ENCODE measurements at places on chromosomes 6 and 20.

DNA sequence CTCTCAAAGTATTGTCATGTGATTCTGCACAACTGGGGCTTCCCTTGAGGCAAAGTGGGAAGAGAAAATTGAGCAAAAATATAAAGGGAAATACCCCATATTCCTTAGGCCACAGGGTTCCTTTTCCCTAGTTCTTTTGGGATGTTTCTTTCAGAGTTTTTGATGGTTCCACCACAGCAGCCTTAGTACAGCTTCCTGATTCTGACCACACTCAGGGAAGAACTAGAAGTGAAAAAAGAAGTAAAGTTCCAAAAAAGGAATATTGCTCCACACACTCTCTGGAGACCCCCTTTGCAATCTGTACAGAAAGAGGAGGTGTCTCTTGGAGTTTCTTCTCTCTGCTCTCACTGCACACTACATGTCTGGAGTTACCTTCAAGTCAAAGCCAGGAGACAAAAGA lies 27.9 kb upstream of the HLA-DQA2 start:
- DNase-seq, result no peak

DNA sequence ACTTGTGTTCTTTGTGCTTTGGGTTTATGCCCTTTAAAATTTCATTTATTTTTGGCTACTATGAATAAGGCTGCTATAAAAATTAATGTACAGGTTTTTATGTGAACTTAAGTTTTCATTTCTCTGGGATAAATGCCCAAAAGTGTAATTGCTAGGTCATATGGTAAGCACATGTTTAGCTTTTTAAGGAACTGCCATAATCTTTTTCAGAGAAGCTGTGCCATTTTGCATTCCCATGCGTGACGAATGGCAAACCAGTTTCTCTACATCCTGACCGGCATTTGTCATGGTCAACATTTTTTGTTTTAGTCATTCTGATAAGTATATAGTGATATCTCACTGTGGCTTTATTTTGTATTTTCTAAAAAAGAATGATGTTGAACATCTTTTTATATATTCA lies 236.0 kb upstream of the SGK1 start:
- no peak for DNase-seq

DNA sequence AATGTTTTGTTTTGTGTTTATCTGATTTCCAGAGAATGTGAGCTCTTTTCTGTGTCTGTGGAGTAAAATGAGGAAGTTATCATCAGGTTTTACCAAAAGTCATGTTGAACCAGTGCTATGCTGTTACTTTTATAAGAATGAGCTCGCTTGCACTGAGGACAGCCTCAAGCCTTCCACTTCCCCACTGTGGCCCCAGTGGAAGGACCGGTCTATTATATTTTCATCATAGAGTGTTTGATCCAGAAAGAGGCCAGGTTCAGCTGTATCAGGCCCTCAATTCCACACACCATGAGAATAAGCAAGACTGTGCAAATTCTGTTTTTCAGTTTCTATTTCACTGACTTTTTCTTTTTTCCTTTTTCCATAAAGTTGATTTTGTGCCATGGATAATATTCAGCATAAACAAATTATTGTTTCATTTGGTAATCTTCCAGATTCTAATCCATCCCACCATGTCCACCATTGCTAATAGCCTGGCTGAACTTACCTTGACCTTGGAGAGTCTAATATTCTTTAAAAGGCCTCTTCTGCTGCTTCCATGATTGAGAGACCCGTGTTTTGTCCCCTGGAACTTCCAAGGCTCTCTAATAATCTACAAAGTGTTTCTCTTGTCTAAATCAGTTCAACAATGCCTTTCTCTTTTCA lies 286.2 kb downstream of the THBS2 start:
- DNase-seq, result no peak

DNA sequence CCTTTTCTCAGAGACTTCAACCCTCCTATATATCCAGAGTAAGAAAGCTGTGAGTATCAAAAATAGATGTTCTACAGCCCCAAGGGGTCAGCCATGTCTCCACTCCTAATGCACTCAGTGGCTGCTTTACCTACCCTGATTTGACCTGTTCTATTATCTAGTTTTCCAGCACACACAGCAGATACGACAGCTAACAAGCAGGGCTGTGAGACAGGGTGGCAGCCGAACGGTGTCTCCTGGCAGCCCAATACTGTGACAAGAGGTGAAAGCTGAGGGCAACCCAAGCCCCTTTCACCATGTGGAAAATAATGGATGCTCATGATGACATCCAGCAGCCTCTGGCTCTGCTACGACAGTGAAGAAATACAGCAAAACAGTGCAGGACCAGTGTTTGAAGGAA lies 67.9 kb downstream of the KIF13A start:
- no peak for DNase-seq

GRCh38 chr20:51562332-51563173 lies 20.0 kb upstream of the NFATC2 start:
- DNase-seq, result peak; percentile 10

DNA sequence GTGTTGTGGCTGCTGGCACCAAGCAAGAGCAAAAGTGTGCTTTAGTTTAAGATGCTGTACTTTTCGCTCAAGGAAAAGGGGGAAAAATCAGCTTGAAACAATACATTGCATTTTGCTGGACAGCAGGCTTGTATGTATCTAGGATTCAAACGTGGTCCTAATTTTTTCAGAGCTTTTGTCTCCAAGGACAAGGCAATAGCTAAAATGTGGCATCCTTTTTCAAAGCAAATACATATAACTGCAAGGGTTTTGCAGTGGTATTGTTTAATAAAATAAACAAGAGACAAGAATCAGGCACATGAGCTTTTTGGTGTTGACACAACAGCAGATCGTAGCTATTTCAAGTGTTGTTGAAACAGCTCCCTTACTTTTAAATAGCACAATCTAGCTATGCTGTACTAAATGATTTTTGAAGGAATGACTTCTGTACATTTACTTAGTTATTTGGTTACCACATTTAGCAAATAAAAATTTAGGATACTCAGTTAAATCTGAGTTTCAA lies 137.0 kb upstream of the HEY2 start:
- no peak for DNase-seq

DNA sequence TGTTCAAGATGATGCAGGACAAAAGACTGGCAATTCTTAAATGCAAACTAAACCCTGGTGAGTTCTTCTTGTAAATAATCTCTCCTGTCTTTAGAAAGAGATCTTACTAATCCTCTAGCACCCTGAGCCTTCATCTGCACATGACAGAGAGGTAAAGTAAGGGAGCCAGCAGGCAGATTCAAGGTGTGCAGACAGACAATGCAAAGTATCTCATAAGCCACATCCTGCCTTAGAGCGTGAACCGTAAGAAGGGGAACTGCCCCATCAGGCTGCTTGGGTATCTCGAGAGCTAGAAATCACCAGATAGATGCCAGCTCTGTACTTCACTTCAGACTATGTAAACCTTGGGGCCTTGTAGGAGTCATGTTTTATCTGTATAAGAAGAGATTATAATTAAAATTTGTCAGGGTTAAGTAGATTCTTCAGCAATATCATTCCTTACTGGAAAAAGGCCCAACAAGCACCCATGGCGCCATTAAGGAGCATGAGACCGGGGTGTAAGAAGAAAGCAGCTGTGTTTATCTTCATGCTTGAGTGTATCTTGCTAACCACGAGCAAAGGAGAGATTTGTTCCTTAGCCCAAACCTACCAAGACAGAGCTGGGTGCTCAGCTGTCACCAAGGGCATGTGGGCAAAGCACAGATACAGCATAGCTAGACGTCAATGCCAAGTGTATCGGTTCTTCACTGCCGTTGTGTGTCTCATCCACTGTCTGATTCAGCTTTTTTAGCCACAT lies 24.4 kb downstream of the CNR1 start:
- no peak for DNase-seq

- DNase-seq, result no peak
Measured at GRCh38 chr20:531608-532007, 12.0 kb downstream of the CSNK2A1 start.

DNA sequence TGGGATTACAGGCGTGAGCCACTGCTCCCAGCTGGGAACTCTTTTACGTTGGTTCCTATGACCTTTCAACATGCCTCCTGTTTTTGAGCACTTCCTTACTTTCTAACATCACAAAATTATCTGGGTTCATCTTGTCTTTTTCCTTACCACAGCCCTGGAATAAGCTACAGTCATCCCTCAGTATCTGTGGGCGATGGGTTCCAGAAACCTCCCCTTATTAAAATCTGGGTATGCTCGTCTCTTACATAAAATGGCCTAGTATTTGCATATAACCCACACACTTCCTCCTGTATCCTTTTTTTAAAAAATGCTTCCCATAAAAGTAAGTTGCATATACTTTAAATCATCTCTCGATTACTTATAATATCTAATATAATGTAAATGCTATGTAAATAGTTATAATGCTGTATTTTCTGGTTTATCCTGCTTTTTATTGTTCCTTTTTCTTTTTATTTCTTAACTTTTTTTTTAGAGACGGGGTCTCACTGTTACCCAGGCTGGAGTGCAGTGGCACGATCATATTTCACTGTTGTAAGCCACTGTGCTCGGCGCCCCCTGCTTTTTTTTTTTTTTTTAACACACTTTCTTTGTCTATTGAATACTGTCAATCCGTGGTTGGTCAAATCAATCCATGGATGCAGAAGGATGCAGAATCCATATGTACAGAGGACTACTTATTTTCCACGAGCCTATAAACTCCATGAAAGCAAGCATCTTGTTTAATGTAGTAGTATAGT lies 9.2 kb downstream of the RPF2 start:
- no peak for DNase-seq

DNA sequence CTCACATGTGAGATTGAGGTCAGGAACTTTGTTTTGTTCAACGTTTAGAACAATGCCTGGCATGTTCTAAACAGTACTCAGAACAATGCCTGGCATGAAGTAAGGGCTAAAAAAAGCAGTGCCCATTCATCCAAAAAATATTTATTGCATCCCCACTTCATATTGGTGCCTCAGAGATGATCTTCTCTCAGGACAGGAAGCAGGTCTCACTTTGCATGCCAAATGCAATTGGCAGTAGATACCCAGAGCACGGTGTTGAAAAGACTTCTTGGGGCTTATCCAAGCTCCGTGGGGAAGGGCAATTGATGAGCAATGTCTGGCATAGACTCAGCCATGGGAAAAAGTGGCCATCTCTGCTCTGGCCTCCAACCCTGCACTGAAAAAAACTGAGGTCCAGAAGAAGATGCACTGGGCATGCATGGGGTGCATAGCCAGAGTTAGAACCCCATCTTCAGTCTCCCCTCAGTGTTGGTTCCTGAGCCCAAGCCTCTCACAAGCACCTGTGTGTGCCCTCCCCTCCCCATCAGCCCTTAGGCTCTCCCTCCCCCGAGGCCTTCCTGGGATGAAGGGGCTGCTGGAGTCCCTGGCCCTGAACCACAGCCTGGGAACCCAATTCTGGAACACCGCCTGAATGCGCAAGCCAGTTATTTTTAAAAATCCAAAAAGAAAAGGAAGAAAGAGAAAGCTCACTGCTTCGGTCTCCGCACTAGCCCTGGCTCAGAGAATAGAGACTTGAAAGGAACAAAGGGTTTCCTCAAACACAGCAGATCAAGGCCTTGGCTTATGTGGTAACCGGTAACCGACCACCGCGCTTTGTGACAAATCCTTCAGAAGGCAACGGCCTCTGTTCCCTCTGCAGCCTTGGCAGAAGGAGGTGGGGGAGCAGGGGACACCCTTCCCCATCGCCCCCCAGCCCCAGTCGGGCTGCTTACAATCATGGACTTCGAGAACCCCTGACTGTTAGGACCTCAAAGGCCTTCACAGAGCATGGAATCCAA lies 78.5 kb upstream of the SIRPA start:
- DNase-seq, result no peak

DNA sequence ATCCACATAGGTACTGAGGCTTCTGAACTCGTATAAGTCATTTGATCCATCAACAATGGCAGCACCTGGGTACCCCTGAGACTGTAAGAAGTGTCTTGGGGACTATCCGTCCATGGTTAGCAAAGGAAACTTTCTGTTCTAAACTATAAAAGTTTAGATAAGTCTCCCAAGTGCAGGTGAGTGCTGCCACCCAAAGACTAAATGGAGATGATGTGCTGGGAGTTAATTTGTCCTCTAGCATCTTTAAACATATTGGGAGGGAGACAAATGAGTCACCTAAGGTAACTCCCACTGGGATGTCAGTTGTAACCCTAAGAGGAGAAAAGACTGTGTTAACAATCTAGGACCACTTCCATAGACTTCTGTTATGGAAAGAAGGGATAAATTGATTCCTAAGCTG lies 6.2 kb downstream of the BEND6 start:
- no peak for DNase-seq

GRCh38 chr6:70638468-70638867 lies 29.2 kb upstream of the SMAP1 start:
- DNase-seq, result no peak

- DNase-seq, result no peak
Measured at GRCh38 chr6:103081876-103082630, 1688.5 kb downstream of the GRIK2 start.

- no peak for DNase-seq
Measured at GRCh38 chr6:68240726-68241125, 394.4 kb upstream of the ADGRB3 start.

DNA sequence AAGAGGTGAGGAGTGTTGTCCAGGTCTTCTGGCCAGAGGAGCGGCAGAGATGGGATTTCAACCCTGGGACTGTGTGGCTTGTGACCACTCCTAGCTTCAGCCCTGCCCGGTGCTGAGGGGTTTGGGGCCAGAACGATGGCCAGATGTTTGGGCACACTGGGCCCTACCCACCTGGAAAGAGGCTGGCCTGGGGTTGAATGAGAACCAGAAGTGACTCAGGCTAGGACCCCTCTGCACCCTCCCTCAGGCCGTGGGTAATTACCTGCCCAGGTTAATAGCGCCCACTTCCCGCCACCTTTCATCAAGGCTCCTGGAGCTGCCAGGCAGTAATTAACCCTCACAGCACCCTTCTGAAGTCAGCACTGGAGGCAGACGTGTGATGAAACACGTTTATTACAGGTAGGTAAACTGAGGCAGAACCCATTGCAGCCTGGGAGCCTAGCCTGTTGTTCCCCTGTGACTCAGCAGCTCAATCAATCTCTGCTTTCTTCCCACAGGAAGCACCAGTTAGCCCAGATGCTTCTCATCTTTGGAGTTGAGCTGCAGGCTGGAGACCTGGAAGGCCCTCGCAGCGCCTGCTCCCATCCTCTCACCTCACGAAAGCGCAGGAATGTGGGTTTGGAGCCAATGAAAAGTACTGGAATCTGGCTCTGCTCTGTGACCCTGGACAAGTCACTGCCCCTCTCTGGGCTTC lies 120.8 kb downstream of the CEBPB start:
- no peak for DNase-seq

DNA sequence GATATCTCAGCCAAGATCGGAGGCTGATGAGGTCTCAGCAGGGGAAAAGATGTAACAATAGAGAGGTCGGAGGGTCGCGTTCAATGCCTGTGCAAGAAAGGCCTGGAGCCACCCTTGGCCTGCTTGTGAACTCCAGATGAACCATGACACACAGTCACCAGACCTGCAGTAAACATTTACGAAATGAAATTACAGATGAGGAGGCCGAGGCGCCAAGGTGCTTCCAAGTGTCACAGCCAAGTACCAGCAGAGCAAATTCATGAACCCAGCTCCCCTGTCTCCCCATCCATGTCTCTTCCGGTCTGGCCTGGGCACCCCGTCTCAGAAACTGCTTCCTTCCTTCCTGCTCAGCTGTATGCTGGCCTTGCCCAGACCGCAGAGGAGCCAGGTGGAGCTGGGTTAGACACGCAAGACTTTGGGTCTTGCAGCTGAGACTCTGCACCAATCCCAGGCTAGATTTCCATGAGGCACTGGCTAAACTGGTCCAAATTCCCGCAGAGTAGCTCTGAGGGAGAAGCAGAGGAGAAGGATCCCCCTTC lies 48.1 kb downstream of the CHMP4B start:
- DNase-seq, result peak; percentile 13
